NCI-H1417 treated with DMSO at 0.1 percent for 48 hours (cell line): ENCODE measurements at places on chromosomes 3 and 15.

DNA sequence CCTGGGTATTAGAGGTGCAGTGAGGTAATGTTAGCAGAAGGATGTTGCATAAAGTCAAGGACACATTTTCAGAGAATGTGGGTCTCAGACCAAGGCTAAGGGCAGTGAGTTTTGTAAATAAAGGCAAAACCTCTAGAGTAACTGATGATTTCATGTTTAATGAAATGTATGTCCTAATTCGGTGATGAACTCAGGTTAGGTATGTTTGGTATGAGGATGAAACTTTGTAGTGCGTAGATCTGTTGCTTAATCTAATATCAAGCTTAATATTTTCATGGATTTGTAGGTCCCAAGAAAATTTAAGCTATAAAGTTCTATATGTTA is 3.6 kb downstream of the USP50 start:
- DNase-seq, result no peak

DNA sequence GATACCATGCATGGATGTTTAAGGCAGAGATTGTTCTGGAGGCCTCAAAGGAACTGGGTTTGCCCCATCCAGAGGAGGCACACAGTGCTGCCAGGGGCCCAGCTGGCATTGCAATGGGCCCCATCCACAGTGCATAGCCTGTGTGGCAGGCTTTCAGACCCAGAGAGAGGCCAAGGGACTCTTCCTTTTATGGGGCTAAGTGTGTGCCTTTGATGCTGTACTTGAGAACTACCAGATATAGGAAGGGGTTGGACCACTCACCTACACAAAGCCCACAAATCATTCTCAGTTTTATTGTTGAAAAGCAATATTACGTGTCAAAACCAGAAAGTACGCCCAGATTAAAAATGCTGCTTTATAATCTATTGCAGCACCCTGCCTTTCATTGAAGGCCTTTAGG is 134.9 kb downstream of the EPHB1 start:
- DNase-seq, result no peak

GRCh38 chr15:52787123-52787503 is 3.0 kb downstream of the ONECUT1 start:
- DNase-seq, result no peak

- DNase-seq, result no peak
These were observed 38.6 kb upstream of the HES1 start for GRCh38 chr3:194097141-194097882.

DNA sequence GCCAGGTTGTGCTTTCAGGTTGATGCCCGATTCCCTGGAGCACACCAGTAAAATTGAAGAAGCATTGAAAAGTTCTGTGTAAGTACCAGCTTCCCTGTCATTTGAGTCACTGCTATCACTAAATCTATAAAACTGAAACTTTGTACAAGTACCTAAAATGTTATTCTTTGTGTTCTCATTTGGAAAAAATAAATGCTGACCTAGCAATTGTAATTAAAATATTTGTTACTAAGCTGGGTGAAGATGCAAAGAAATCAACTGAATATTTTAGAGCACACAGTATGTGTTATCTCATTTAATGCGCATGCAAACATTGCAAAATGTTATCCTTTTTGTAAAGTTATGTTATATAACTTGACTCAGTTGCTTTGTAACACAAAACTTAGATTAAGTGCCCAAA is 733.7 kb downstream of the TBL1XR1 start:
- DNase-seq, result no peak

- no peak for DNase-seq
These were observed 25.6 kb downstream of the GYG1 start for GRCh38 chr3:149016669-149017541.

- DNase-seq, result no peak
These were observed 13.9 kb upstream of the ANPEP start for GRCh38 chr15:89828281-89829145.

DNA sequence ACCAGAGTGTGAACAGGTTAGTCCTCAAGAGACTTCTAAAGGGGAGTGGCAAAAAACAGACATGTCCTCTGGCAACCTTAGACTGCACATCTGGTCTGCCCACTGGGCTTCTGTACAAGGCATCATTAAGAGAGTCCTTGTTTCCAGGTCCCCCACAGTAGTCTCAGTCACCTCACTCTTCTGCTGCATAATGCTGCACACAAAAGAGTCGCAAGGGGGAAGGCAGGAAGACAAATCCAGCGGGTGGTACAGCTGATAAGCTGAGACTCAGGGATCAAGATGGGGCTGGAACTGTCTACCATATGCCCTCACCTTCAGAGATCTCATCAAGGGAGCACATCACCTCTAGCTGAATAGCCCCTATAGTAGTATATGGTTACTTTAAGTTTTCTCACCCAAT is 27.4 kb upstream of the RPS17 start:
- no peak for DNase-seq

GRCh38 chr15:40336744-40337122 is 4.0 kb downstream of the CCDC9B start:
- no peak for DNase-seq

DNA sequence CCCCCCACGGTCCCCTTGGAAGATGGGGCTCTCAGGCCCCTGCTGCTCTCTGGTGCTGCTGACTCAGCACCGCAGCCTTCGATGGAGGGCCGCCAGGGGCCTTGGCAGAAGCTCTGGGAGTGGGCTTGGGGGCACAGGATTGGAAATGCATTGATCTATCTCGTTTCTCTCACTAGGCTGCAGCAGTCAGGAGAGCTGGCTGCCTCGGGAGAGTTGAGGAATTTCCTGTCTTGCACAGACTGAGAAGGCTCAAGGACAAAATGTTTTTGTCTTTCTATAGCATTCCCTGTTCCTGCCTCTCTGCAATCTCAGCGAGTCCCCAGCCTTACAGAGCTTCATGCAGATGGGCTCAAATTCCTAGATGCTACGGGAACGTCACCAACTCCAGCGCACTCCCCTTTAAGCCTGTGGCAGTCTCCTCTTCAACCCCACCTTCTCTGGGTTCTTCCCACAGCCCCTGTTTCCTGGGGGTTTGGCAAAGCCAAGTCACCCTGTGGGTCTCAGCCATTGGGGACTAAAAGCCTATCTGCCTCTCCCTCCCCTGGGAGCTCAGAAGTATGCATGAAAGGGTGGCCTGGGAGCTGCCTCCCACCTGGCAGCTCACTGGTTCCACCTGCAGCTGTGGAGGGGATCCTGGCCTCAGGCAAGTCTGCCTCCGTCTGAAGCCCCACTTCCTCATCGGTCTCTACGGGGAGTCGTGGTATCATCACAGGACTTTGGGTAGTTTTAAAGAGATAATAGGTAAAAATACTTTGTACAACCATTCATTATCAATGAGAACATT is 127.4 kb upstream of the HACD2 start:
- DNase-seq, result no peak

DNA sequence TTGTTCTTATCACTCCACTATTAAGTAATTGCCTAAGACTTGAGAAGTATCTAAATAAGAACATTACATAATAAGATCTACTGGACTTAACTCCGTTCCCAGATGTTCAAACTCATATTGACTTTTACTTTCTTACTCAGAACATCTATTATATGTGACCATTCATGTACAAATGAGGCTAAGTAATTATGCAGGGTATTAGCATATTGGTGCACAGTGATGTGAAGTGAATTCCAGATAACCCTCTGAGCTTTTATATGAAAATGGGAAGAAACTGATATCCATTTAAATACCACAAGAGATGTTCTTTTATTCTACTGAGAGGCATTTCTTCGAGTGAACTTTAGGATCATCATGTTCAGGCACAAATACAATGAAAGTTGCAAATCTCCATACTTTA is 135.7 kb downstream of the ZPLD1 start:
- DNase-seq, result no peak

- no peak for DNase-seq
These were observed 26.4 kb upstream of the RYR3 start for GRCh38 chr15:33284336-33284735.

- no peak for DNase-seq
These were observed 137.1 kb upstream of the THBS1 start for GRCh38 chr15:39443659-39444219.

DNA sequence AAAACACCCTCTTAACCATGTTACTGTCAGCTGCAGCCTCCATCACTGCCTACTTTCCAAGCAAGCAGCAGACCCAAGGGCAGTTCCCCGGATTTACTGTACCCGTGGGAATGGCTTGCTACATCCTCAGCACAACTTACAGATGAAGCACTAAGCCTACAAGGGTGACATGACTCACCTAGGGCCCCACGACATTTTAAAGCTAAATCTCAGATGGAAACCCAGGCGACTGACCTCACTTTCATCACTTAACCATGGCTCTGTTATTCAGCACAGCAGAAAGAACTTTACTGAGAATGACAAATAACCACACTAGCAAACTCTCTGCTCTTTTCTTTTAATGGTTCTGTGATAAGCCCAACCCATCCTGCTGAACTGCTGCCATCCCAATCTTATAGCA is 65.6 kb downstream of the SUMF1 start:
- DNase-seq, result no peak

DNA sequence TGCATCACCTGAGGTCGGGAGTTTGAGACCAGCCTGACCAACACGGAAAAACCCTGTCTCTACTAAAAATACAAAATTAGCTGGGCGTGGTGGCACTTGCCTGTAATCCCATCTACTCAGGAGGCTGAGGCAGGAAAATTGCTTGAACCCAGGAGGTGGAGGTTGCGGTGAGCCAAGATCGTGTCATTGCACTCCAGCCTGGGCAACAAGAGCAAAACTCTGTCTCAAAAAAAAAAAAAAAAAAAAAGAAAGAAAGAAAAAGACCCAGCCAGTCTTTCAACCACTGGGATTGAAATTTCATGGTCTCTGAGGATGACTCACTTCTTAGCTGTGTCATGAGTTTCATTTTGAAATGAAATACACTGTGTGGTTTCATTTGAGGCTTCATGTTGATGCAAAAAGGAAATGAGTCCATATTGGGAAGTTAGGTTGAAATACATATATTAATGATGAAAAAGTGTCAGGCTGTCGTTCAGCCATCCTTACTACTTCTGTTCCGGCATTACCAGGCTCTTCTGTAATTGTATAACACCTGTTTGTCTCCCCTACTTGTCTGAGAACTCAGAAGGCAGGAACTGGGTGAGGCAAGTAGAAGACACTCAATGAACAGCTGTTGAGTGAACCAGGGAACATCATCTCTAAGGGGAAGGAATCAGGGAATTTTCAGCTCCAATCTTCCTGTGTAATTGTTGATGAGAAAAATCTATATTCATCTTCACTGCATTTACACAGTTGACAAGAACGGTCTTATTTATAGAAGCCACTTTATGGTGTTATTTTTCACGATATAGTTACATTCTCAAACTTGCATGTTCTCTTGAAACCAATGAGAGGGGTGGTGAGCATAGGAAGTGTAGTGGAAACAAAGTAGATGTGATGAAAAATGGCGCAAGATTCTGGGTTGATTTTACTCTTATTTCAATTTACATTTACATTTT is 87.4 kb downstream of the NFKBIZ start:
- DNase-seq, result no peak

DNA sequence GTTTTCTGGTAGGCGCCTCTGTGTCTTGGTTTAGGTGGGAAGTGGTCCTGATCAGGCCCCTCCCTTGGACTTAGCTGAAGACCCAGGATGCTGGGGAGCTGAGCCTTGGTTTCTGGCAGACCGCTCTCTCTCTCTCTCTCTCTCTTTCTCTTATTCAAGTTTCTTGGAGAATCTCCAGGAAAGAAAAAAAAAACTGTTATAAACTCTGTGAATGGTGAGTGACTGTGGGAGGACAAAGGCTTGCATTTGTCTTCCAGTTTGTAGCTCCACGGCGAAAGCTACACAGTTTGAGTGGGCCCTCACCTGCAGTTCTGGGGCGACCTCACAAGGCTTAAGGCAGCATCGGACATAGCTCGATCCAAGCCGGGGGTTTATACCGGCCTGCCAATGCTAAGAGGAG is 7.5 kb downstream of the DET1 start:
- no peak for DNase-seq

GRCh38 chr15:90594301-90594738 is 64.6 kb downstream of the CRTC3 start:
- no peak for DNase-seq

GRCh38 chr3:157534725-157535161 is 31.5 kb upstream of the VEPH1 start:
- no peak for DNase-seq

DNA sequence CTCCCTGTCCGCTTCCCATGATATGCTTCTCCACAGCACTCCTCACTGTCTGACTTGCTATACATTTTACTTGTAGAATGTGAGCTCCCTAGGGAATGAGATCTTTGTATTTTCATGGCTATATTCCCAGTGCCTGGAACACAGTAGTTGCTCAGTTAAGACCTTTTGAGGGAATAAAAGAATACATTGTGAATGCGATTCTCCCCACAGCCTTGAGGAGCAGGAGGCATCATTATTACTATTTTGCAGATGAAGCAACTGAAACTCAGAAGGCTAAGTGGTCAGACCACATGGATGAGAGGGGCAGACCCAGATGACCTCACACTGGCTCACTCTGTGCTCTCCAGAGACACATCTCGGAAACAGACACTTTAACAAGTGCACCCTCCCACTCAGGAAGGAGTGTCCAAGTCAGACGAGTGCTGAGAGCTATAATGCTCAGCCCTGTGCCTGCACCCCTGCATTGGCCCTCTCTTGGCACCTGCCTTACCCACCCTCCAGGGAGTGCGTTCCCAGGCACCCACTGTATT is 46.8 kb downstream of the SST start:
- DNase-seq, result no peak

GRCh38 chr3:121724130-121724529 is 25.4 kb downstream of the GOLGB1 start:
- no peak for DNase-seq

DNA sequence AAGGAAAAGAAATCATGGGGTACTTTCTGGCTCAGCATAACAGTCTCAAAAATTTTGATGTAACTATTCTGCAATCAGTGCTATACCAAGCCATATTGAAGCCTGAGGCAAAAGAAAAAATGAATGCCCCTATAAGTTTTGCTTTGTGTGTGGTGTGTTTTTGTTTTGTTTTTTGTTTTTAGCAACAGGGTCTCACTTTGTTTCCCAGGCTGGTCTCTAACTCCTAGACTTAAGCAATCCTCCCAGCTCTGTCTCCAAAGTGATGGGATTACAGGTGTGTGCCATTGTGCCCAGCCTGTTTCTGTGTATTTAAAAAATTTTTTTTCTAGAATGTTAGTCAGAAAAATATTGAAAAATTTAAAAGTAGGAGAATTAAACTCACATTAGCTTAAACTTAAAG is 93.2 kb downstream of the ZNF280D start:
- DNase-seq, result no peak

GRCh38 chr3:43817064-43817463 is 126.3 kb downstream of the ABHD5 start:
- no peak for DNase-seq

DNA sequence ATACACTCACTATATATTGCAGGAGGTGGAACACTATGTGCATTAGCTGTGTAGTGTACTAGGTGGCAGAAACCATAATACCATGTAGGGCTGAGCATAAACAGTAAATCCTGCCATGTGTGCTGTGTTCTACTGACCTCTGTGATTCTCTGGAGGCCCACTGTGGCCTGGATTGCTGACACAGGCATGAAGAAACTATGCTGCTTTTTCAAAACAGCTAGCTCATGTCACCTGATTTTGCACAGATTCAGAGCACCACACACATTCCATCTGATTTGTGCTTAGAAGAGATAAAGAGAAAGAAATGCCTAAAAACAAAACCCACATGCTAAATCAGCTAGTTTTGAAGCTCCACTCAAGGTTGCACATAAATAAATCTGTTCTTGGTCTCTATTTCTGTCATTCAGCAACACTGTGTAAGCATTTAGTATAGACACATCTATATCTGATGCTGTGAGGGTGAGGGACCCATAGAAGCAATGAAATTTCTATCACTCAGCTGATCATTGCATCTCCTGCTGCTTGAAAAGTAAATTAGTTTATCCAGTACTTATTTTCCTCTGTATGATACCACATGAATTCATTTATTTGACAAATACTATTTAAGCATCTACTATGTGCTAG is 1007.7 kb upstream of the SEMA6D start:
- no peak for DNase-seq

GRCh38 chr3:100605358-100605757 is 4.0 kb upstream of the ADGRG7 start:
- DNase-seq, result no peak
